Osteocyte (in vitro differentiated cells): ENCODE measurements at places on chromosomes 6 and 20.

GRCh38 chr6:167405778-167406532 lies 81.1 kb downstream of the TTLL2 start:
- no peaks in the 10 kb centered on the region for H3K36me3 ChIP-seq
- no peaks in the 10 kb centered on the region for H3K4me1 ChIP-seq
- peaks cover 5% of the 10 kb centered on the region for H3K27me3 ChIP-seq
- no peak overlapping the region for H3K4me3 ChIP-seq

DNA sequence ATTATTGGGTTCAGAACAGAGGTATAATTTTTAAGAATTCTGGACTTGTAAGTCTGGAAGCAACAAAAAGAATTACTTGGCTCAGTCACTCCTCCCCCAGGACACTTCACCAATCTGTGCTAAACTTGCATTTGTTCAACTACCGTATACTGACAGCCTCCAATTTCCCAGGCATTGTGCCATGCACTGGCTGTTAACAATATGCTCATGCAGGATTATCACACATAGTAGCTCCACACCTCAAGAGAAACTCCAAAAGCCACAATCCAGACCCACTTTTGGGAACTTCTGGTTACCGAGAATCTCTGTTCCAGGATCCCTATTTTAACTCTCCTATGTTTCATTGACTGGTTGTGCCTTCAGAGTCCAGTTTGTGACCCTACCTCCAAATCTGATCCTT lies 7.7 kb downstream of the ADGRF1 start:
- H3K36me3 ChIP-seq, result no peaks in the 10 kb centered on the region
- peaks cover 12% of the 10 kb centered on the region for H3K4me1 ChIP-seq
- H3K4me3 ChIP-seq, result no peak overlapping the region
- H3K27ac ChIP-seq, result no peak overlapping the region
- no peak for DNase-seq

GRCh38 chr6:39490108-39490507 lies 167.6 kb upstream of the KCNK16 start:
- no peak overlapping the region for H3K4me3 ChIP-seq

DNA sequence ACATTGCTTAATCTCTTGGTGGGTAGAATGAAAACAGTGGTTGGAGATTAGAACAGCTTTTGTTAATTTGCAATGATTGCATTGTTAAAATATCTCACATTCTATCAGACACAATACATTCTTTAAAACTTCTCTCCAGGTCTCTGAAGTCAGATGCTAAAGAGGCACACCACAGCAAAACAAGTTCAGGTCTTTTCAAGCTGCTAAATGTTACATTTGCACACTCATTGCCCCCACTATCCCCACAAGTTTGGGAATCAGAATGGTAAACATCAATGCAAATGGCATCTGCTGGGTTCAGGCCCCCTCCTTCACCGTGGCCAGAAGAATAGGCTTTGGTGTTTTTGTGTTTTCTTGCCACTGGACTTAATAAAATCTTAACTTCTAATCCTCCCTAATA lies 10.1 kb upstream of the HAO1 start:
- DNase-seq, result no peak
- no peaks in the 10 kb centered on the region for H3K36me3 ChIP-seq
- H3K27me3 ChIP-seq, result peaks cover 45% of the 10 kb centered on the region
- H3K4me1 ChIP-seq, result no peaks in the 10 kb centered on the region
- H3K4me3 ChIP-seq, result no peak overlapping the region

- H3K27me3 ChIP-seq, result no peaks in the 10 kb centered on the region
- H3K4me3 ChIP-seq, result no peak overlapping the region
- peaks cover 8% of the 10 kb centered on the region for H3K36me3 ChIP-seq
- no peak for DNase-seq
- H3K27ac ChIP-seq, result peak overlapping the region; percentile 53
These were observed 232.7 kb upstream of the TENT5A start for GRCh38 chr6:81985191-81985590.
